Neural crest cell (in vitro differentiated cells): ENCODE measurements at places on chromosomes 16 and 17. TPM values are rescaled to one million over a fixed set of nuclear protein-coding genes. Genes with fewer than 3 reads are reported as not detected.

Gene PRSS53
- 3.7 and 4.4 TPM in 2 replicates for total RNA-seq

Gene PAGR1
- total RNA-seq = 47.6 and 48.4 TPM in 2 replicates

Gene ATP2A1
- total RNA-seq = 3.1 and 3.3 TPM in 2 replicates

Gene C16orf46
- 1.8 and 2.1 TPM in 2 replicates for total RNA-seq

Gene USP32
- 38.9 and 40.8 TPM in 2 replicates for total RNA-seq

Gene WIPF2
- 28.7 and 30.2 TPM in 2 replicates for total RNA-seq

Gene CSH2
- total RNA-seq = not detected in 2 replicates

Gene MYH8
- not detected in 2 replicates for total RNA-seq

Gene BTBD17
- total RNA-seq = 12.3 and 12.7 TPM in 2 replicates

Gene FBXW10
- 0.19 and 0.20 TPM in 2 replicates for total RNA-seq

Gene C17orf50
- 0.23 TPM in 1 of 2 replicates, not detected in the other for total RNA-seq

Gene ASPHD1
- 2.5 and 2.8 TPM in 2 replicates for total RNA-seq

Gene CCR7
- 0.32 and 0.33 TPM in 2 replicates for total RNA-seq

Gene PRM2
- not detected in 2 replicates for total RNA-seq

Gene KRTAP1-1
- not detected in 2 replicates for total RNA-seq

Gene GRIN2C
- 0.02 and 0.07 TPM in 2 replicates for total RNA-seq

Gene RDM1
- 5.0 and 5.7 TPM in 2 replicates for total RNA-seq

Gene C16orf92
- not detected in 2 replicates for total RNA-seq

Gene KRT40
- total RNA-seq = not detected in 2 replicates

Gene MYH13
- not detected in 2 replicates for total RNA-seq

Gene LITAFD
- not detected in 2 replicates for total RNA-seq

Gene LRRC46
- total RNA-seq = 0.84 and 1.4 TPM in 2 replicates

Gene TMEM88
- total RNA-seq = 6.7 and 8.4 TPM in 2 replicates

Gene CPHXL2
- not detected in 2 replicates for total RNA-seq

Gene KRT14
- total RNA-seq = not detected in 2 replicates
